ENCODE measurements at places on chromosomes 4 and X. TPM values are rescaled to one million over a fixed set of nuclear protein-coding genes. Genes with fewer than 3 reads are reported as not detected.
A peak's percentile ranks its signal among the peaks of the same experiment; 100 is the strongest.

DNA sequence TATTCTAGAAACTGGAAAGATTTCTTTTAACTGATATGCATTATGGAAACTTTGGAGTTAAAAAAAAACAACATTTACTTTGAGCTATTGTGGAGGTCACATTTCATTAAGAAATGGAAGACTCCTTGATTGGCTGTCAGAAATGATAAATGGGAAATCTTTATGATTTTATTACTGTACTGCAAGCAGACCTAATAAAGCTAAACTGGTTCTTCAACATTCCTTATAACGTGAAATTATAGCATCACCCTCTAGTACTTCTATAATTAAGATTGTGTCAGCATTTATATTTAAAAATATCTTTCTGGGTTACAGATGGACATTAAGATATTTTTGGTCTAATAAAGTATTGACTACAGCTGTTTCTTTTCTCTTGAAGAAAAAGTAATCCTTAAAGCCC lies 213.8 kb upstream of the PACRGL start:
- H3K27ac ChIP-seq = no peak overlapping the region
- no peak for DNase-seq
- H3K36me3 ChIP-seq = no peaks in the 10 kb centered on the region
- peaks cover 21% of the 10 kb centered on the region for H3K4me1 ChIP-seq

DNA sequence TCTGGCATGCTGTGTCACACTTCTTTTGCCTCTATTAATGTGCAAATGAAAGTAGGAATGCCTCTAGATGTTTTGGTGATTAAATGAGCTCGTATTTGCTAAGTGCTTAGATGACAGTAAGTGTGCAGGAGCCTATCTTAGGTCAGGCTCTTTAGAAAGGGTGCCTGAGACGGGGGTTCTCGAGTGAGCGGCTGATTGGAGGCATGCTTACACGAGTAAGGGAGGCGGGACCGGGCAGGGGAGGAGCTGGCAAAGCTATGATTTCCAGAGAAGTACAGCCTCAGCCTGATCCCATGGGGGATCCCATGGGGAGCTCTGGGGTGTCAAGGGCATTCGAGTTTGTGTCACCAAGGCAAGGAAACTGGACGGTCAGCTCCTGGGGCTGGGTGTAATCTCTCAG lies 44.8 kb downstream of the CLDN34 start:
- no peaks in the 10 kb centered on the region for H3K27me3 ChIP-seq
- H3K4me1 ChIP-seq = peaks cover 10% of the 10 kb centered on the region
- peak overlapping the region; percentile 53 for H3K27ac ChIP-seq

IL9R gene
- 0.42 TPM for total RNA-seq

DMRTC1B gene
- total RNA-seq = not detected
